ENCODE measurements at places on chromosomes 12 and 14.

GRCh38 chr14:90449411-90449810 is 52.6 kb downstream of the CALM1 start:
- no peak for DNase-seq

- no peak for DNase-seq
These were observed 11.7 kb downstream of the TNFRSF1A start for GRCh38 chr12:6330192-6330591.

- no peak for DNase-seq
These were observed 89.2 kb upstream of the HSPB8 start for GRCh38 chr12:119089380-119090013.

GRCh38 chr12:64633940-64634337 is 23.6 kb downstream of the RASSF3 start:
- no peak for DNase-seq

DNA sequence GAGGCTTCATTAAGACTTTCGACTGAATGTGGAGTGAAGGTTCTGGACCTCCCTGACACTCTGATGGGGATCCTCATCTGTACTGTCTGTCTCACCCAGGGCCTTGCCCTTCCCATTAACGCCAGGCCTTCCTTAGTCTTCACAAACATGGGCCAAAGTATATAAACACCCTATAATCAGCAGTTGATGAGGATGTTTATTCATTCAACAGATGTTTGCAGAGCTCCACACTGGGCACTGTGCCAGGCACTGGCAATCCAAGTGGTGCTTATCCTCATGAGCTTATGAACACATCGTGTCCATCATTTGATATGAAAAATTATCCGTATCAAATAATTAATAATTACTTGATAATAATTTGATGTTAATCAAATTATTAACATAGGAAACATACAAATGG is 454.4 kb downstream of the FUT8 start:
- no peak for DNase-seq

GRCh38 chr12:96020314-96021003 is 14.9 kb downstream of the LTA4H start:
- DNase-seq: no peak

- DNase-seq: no peak
These were observed 63.6 kb downstream of the EML5 start for GRCh38 chr14:88729159-88729558.

DNA sequence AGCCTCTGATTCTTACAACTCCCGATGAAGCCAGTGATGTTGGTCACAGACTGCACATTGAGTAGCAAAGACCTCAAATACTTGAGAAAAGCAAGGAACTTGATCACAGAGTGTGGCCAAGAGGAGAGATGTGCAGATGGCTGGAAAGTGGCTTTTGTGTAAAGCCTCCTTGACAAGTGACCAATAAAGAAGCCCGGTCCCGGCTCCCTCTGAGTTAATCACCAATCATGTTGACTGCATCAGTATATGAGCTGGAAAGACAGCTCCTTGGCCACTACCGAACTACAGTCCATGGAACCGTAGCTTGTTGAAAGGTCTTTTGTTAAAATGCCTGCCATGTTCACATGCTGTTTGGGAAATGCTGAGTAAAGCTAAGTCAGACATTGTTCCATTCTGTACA is 23.7 kb upstream of the SERPINA6 start:
- DNase-seq: no peak

GRCh38 chr12:53869500-53869899 is 69.1 kb upstream of the HOXC13 start:
- no peak for DNase-seq

DNA sequence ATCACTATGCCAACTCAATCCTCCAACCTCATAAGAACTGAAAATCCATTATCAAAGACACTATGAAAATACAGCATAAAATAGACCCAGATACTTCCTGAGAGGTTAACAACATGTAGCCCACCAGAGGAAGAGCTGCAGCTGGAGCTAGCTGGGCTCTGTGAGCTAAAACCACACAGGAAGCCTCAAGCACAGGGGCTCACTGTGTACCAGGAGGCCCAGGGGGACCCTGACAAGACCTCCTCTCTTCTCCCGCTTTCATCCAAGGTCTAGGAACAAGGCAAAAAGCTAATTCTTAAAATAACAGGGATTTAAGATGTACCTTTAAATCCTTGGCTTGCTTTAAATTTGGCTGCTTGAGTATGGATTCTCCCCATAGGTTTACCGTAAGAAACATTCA is 53.6 kb downstream of the EIF2S3B start:
- no peak for DNase-seq

DNA sequence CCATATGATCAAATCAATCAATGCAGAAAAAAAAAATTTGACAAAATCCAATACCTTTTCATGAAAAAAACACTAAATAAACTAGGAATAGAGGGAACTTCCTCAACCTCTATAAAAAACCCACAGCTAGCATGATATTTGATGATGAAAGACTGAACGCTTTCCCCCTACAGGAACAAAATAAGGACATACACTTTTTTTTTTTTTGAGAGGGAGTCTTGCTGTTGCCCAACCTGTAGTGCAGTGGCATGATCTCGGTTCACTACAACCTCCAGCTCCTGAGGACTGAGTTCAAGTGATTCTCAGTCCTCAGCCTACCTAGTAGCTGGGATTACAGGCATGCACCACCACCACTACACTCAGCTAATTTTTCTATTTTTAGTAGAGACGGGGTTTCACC is 17.9 kb upstream of the CAMKK2 start:
- no peak for DNase-seq

DNA sequence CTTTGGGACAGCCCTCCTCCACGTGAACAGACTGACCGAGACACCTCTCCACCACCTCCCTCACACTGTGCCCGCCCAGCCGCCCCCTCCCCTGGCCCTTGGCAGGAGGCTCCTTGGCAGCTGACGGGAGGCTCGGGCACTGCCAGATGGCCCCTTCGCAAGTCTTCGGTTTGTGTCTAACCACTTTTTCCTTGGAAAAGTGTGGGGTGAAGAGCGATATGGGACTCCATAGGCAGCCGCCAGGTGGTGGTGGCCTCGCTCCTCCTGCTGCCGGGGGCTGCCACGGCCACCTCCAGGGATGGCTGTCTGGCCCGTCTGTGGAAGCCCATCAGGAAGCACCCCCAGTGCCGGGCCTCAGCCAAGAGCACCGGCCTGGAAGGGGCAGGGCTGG is 58.7 kb downstream of the LRCOL1 start:
- no peak for DNase-seq

- DNase-seq: no peak
These were observed 947.7 kb downstream of the GALC start for GRCh38 chr14:87045246-87045645.

DNA sequence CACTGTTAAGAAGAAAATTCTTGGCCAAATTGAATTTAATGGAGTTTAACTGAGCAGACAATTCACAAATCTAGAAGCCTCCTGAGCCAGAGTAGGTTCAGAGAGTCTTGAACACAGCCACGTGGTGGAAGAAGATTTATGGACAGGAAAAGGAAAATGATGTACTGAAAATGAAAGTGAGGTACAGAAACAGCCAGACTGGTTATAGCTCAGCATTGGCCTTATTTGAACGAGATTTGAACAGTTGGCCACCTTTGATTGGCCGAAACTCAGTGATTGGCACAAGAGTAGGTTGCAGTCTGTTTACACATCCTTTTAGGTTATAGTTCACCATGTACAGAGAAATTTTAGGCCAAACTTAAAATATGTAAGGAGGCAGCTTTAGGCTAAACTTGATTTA is 9.9 kb downstream of the OAS2 start:
- no peak for DNase-seq
